ENCODE measurements at places on chromosomes 12 and 14. TPM values are rescaled to one million over a fixed set of nuclear protein-coding genes. Genes with fewer than 3 reads are reported as not detected.

KCNMB4 gene
- total RNA-seq, result 0.18 TPM

SLC10A1 gene
- total RNA-seq, result not detected

DPY19L2 gene
- total RNA-seq, result 1.7 TPM

ESRRB gene
- total RNA-seq, result 0.18 TPM

FAM181A gene
- total RNA-seq, result not detected

ANKRD33 gene
- 0.08 TPM for total RNA-seq

TBC1D30 gene
- total RNA-seq, result 1.8 TPM

LHX5 gene
- not detected for total RNA-seq

LRTM2 gene
- total RNA-seq, result not detected

WSCD2 gene
- total RNA-seq, result not detected

APOF gene
- total RNA-seq, result not detected

RNF212B gene
- not detected for total RNA-seq

SLC41A2 gene
- 21.9 TPM for total RNA-seq

SLC4A8 gene
- 1.2 TPM for total RNA-seq

PIANP gene
- total RNA-seq, result 0.87 TPM

All from A549 treated with CpdA at 1 μM for 4 hours (cell line).